ENCODE measurements at places on chromosomes 7 and 10.
A peak's percentile ranks its signal among the peaks of the same experiment; 100 is the strongest.

DNA sequence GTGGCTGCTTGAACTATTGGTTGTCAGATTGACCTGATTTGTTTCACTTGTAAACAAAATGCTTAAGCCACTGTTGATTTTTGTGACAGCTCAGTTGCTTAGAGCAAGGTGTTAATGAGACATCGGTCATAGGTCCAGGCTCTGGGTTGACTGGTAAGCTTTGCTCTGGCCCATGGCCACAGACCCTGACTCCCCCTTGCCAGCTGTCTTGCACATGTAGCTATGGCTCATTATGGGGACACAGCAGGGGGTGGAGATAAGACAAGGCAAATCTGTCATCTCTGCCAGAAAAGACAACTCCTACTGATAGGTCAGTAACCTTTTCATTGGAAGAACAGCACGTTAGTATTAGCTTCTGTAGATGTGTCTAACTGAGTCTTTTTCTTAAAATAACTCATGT is 95.3 kb downstream of the KAT6B start:
- DNase-seq: no peak

DNA sequence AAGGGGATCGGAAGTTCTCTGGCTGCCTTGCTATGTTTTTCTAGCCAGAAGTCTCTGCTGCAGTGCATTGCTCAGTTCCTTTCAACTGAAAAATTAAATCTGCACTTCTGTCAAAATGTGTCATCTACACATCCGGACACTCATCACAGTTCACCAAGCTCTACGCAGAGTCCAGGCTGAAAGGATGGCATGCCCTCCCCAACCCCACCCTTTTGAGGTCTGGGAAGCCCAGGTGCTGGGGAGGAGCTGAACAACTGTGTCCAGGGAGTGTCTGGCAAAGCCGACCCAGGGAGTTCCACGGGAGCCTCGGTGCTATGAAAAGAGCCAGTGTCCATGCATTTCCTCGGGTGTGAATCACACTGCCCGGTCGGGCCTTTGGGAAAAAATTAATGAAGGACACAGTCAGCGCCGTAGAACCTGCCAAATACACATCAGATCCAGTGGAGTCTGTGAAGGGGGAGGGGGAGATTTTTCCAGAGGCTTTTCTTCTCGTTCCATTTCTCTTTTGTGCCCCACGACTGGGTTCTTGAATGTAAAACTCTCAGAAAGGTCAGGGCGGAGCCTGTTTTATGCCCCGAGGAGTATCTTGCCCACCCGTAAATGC is 757 bp upstream of the PALS2 start:
- DNase-seq: no peak

- no peak for DNase-seq
Observed at GRCh38 chr7:112067632-112068540, 138.3 kb downstream of the DOCK4 start.

DNA sequence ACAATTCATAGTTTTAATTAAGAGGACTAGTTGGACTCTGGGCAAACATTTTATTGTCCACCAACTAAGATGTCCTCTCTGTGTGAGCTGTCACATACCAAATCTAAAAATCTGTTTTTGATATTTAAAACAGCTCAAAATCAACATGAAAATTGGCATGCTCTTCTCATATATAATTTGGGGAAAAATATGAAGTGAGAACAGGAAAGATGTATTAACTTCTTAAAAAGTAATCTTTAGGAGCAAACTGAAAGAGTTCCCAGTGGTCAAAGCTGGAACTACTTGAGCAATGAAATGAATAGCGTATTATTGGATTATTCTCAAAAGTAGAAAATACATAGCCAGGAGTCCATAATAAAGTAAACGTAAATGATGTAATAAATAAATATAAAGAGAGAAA is 147.2 kb downstream of the DYNC1I1 start:
- DNase-seq: no peak

GRCh38 chr10:93254180-93254853 is 180.6 kb downstream of the CYP26A1 start:
- no peak for DNase-seq

DNA sequence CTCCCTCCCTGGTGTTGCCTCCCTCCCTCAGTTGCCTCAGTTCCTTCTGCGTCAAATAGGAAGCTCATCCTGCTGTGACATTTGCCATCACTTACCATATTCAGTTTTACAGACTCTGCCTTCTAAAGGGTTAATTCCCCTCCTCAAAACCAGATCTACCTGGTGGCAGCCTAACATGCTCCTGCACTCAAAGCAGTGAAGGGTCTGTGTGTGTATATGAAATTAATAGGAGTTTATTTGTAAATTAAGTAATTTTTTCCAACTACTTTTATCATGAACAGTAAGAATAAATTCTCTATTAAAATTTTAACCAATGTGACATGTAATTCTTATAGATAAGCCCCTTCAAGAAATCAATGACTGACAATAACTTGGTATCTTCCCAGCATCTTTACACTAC is 158.6 kb upstream of the INSYN2A start:
- DNase-seq: peak; percentile 12

GRCh38 chr7:127485482-127485881 is 93.0 kb upstream of the ZNF800 start:
- DNase-seq: no peak

- no peak for DNase-seq
Observed at GRCh38 chr7:3730276-3730675, 429.2 kb downstream of the SDK1 start.

All from NCI-H1436 treated with DMSO at 0.1 percent for 48 hours (cell line).